Right lobe of liver (tissue), 6 donors: ENCODE measurements at places on chromosomes 3 and 15. TPM values are rescaled to one million over a fixed set of nuclear protein-coding genes. Genes with fewer than 3 reads are reported as not detected.

PLA2G4B gene
- total RNA-seq: 7.3 TPM

CCK gene
- total RNA-seq: not detected

GNAT1 gene
- total RNA-seq: not detected

ADAMTSL3 gene
- total RNA-seq: 17.7 TPM

DNA sequence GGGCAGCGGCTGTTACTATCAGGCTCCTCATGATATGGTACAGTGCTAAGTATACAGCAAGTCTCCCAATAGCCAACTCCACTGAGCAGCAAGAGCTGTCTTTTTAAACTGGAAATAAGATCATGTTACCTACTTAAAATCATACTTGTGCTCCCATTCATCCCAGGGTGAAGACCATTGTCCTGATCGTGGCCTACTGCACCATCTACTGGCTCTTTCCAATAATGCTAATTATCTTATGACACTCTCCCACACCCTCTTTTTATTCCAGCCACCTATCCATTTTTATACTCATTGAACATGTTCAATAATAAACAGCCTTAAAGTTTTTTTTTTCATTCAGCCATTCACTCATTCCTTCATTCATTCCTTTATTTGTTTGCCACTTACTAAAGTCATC lies 117.7 kb downstream of the GBE1 start:
- DNase-seq: no peak

- no peak for DNase-seq
Measured at GRCh38 chr3:153974614-153975013, 146.6 kb upstream of the ARHGEF26 start.

KIF23 gene
- total RNA-seq: 1.4 TPM

- no peak for DNase-seq
Measured at GRCh38 chr3:164236851-164237250, 841.4 kb downstream of the SI start.

- no peak for DNase-seq
Measured at GRCh38 chr3:128316481-128316891, 150.2 kb downstream of the DNAJB8 start.

DNA sequence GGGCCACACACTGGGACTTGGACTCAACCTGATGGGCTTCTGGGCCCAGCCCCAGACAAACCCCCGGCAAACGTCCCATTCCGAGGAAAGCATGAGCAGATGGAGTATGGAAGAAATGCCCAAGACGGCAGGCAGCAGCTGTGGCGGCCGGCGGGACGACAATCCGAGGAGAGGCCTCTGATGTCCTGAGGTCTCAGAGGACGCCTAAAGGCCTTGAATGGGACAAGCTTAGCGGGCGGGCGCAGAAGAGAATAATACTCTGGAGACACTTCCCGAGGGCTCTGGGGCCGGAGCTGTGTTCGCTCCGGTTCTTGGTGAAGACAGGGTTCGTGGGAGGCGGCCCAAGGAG lies 482 bp upstream of the OGG1 start:
- no peak for DNase-seq

- no peak for DNase-seq
Measured at GRCh38 chr3:146485297-146485696, 15.9 kb upstream of the PLSCR2 start.

RHOV gene
- total RNA-seq: not detected

- no peak for DNase-seq
Measured at GRCh38 chr3:111252779-111253178, 181.2 kb downstream of the NECTIN3 start.
